Neural crest cell (in vitro differentiated cells): ENCODE measurements at places on chromosomes 6 and 20.

- H3K4me1 ChIP-seq, result no peaks in the 10 kb centered on the region
- no peak overlapping the region for H3K27ac ChIP-seq
- H3K27me3 ChIP-seq, result no peaks in the 10 kb centered on the region
Observed at GRCh38 chr6:139186242-139186641, 51.4 kb downstream of the HECA start.

DNA sequence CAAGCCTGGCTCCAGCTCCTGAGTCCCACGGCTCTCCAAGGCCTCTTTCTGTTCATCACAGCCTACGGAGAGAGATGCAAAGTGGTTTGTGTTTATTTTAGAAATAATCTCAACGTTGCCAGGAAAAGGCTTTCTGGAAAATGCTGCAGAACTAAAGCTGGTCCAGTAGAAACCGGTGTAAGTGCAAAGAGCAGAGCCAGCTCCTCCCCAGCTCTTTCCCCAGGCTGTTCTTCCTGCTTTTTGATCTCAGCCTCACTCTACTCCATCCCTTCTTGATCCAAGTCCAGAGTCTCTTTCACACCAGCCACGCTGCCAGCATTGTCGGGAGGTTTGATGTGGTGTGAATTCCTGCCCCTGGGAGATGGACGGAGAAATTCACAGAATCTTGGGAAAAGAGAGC is 69.8 kb downstream of the TMEM170B start:
- no peak for DNase-seq
- no peak overlapping the region for H3K4me3 ChIP-seq
- H3K27me3 ChIP-seq, result no peaks in the 10 kb centered on the region

GRCh38 chr6:125814481-125814880 is 23.7 kb downstream of the NCOA7 start:
- H3K36me3 ChIP-seq, result no peaks in the 10 kb centered on the region
- no peak overlapping the region for H3K4me3 ChIP-seq
- peaks cover 15% of the 10 kb centered on the region for H3K4me1 ChIP-seq
- no peak overlapping the region for H3K27ac ChIP-seq
- no peak for DNase-seq
- no peaks in the 10 kb centered on the region for H3K27me3 ChIP-seq

DNA sequence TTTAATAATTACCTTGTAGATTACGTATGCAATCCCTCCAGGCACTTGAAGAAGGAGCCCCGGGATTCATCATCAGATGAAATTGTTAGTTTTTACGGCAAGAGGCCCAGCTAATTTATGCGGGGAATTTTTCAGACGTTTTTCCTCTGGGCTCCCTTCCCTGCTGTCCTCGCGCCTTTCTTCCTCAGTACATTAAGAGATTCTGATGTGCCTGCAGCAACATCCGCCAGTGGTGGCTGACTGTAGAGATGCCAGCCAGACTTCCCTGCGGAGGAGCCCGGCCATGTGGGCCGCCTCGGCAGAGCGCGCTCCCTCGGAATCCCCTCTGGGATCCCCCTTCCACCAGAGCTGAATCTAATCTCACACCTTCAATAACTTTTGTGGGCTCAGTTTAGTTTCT is 46.4 kb upstream of the POU3F2 start:
- peaks cover 17% of the 10 kb centered on the region for H3K4me1 ChIP-seq
- H3K27me3 ChIP-seq, result no peaks in the 10 kb centered on the region
- DNase-seq, result peak; percentile 20
- no peaks in the 10 kb centered on the region for H3K36me3 ChIP-seq
- H3K4me3 ChIP-seq, result peak overlapping the region; percentile 61

DNA sequence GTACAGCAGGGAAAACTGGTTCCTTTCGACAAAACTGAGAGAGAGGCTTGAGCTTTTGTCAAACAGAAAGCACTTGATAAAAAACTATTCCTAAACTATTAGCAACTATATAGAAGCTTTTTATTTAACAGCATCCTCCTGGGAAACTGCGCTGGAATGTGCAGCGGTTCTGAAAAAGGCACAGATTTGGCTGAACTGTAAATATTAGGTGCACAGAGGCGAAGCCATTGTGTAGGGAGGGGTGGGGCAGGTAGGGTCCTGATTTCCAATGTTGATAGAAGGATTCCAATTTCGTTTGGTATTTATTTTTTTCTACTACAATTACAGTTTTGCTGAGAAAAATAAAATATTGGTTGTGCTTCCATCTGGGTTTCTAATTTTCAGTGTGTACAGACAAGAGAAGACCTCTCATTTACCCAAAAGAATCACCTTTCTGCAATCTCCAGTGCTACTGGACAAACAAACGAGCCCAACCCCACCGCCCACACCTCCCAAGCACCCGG is 698 bp upstream of the SH3BGRL2 start:
- H3K27ac ChIP-seq, result no peak overlapping the region
- H3K27me3 ChIP-seq, result peaks cover 18% of the 10 kb centered on the region
- peaks cover 13% of the 10 kb centered on the region for H3K4me1 ChIP-seq
